ENCODE measurements at places on chromosomes 4 and X.

- no peak for DNase-seq
Observed at GRCh38 chr4:67229148-67229547, 316.2 kb downstream of the CENPC start.

GRCh38 chr4:82519072-82519471 lies 42.7 kb downstream of the TMEM150C start:
- DNase-seq = no peak

DNA sequence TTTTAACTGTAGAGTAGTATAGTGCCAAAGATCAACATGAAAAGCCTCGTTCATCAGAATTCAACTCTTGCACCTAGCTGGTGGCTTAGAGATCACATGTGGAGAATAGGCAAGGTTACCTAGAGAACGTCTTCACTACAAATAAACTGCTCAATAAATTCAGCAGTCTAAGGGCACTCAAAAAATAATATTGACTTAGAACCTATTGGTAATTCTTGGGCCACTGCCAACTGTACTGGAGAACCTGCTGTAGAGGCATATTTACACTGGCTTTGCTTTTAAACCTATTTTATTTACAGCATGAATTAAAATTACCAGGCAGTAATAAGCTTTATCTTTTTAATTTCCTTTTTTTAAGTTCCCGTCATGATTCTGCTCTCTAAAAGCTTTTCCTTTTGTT lies 343.7 kb downstream of the PDHA2 start:
- peak; percentile 3 for DNase-seq

GRCh38 chr4:82754513-82755165 lies 44.0 kb downstream of the SCD5 start:
- no peak for DNase-seq

GRCh38 chrX:96771486-96771885 lies 86.8 kb downstream of the DIAPH2 start:
- no peak for DNase-seq

- peak; percentile 2 for DNase-seq
Observed at GRCh38 chr4:112747036-112747435, 110.1 kb downstream of the LARP7 start.
